Frontal cortex (tissue), 4 donors: ENCODE measurements at places on chromosomes 3 and 15.

DNA sequence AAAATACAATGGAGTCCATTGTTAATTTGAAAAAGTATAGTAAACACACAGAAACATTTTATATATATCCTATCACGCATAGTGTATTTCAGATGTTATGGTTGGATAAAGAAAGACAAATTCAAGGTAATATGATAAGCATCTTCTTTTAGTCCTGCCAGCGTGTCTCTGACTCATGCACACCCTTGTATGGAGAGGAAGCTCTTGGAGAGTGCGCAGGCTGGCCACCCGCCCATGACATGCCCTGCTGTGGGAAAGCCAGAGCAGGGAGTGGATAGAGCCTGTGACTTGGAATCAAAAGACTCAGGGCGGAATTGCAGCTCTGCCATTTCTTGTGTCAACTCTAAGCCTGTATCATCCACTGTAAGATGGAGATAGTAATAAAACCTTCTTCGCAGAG, 23.0 kb upstream of the COPG1 start:
- DNase-seq = no peak

DNA sequence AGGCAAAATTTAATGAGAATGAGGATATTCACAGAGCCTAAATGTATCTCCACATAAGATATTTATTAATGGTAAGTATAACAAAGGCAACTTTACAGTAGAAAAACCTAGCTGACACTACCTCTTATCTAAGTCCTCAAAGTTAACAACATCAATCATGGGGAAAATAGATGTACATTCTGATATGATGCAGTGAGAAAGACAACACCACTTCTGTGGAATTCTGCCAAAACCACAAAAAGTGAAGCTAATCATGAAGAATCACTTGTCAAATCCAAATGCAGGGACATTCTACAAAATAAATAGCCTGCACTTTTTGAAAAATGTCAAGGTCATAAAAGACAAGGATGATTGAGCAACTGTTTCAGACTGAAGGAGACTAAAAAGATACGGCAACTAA, 27.5 kb upstream of the EOMES start:
- no peak for DNase-seq

DNA sequence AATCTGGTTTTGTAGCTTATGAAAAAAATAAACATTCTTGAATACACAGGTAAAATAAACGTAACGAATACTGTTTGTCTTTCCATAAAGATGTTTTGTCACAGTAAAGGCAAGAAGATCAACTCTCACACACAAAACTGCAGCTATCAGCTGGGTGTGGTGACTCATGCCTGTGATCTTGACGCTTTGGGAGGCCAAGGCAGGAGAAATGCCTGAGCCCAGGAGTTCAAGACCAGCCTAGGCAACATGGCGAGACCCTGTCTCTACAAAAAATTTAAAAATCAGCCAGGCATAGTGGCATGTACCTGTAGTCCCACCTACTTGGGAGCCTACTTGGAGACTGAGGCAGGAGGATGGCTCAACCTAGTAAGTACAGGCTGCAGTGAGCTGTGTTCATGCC, 39.6 kb downstream of the CBLB start:
- no peak for DNase-seq

GRCh38 chr3:152071924-152072323, 196.8 kb upstream of the MBNL1 start:
- DNase-seq = no peak

- DNase-seq = no peak
These were observed 3.4 kb upstream of the CEP152 start for GRCh38 chr15:48814286-48814685.

- no peak for DNase-seq
These were observed 165.0 kb downstream of the ABHD5 start for GRCh38 chr3:43855674-43856299.

DNA sequence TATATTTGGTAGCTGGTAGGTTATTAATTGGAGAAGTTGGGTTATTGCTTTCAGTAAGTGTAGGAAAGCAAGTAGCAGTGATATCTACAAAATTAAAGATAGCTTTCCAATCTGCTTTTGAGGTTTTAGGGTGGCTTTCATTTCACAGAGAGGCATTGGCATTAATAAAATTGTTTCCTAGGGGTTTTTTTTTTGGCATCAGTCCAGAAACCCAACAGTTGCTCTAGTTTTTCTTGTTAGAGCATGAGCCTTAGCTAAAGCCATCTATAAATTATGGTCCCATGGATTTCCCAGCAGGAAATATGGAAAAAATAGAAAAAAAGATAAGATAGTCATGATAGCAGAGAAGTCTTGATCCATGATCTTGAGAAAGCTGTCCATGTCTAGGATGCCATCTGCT, 3.0 kb upstream of the B4GALT4 start:
- DNase-seq = no peak

GRCh38 chr15:35907511-35907910, 361.5 kb upstream of the DPH6 start:
- no peak for DNase-seq

- DNase-seq = peak; percentile 68
These were observed 156.4 kb upstream of the FRMD4B start for GRCh38 chr3:69542089-69542804.

DNA sequence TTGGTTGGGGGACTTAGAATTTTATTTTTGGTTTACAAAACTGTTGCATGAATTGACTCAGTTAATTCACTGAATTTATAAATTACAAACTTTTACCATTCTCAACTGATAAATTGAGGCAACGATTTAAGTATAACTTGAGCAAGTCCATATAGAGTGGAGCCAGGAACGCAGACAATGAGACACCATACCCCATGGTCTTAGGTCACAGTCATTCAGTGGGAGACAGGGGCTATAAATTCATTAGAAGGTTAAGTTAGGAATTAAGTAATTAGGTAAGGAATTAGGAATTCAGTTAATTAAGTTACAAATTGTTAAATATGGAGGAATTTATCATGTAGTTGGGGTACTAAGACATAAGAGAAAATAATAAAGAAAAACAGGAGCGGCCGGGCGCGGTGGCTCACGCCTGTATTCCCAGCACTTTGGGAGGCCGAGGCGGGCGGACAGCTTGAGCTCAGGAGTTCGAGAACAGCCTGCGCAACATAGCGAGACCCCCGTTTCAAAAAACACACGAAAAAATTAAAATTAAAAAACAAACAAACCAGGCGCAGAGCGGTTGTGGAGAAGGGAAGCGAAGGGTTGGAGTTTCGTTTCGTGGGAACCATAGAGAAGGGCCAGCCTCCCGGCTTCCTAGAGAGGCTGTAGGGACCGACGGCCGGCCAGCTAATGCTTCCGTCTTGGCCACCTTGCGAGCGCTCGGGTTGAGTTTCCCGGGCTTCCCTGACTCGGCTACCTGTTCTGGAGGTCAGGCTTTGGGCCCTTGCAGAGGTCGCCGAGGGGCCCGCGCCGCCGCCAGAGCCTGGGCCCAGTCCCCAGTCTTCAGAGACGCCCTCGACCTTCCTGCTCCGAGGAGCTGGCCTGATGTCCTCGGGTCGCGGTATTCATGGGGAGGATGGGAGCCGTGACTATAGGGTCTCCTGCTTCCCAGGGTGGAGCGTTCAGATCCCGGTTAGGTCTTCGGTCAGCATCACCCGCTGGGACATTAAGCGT, at the start of gene ZNF619:
Gene ZNF619 (plus strand): TSS at position 645 of the 993 bp plus-strand sequence. CDS start 858 bp downstream, outside the sequence.
- peak; percentile 76 for DNase-seq

- DNase-seq = no peak
These were observed 802 bp downstream of the RCN2 start for GRCh38 chr15:76932135-76932966.

GRCh38 chr15:62997441-62997840, 45.1 kb upstream of the TPM1 start:
- DNase-seq = no peak

DNA sequence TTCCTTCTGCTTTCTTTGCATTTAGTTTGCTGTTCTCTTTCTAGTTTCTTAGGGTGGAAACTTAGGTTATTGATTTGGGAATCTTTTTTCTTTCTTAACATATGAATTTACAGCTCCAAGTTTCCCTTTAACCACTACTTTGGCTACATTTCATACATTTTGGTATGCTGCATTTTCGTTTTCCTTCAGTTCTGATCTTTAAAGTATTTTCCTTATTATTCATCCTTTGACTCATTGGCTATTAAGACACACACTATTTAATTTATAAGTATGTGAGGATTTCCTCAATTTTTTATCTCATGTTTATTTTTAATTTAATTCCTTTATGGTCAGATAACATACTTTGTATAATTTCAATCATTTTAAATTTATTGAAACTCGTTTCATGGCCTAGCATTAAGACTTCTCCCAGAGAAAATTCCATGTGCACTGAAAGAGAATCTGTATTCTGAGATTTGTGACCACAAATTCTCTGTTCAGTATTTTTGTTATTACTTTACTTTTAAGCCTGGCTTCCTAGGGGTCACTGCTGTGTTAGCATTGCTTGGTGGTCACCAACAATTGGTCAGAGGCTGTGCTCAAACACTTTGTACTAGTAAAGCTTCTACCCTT, 87.7 kb downstream of the CFAP20DC start:
- no peak for DNase-seq

- DNase-seq = no peak
These were observed 41.2 kb downstream of the IMPG2 start for GRCh38 chr3:101279162-101279561.

GRCh38 chr3:4577721-4578120, 84.6 kb downstream of the ITPR1 start:
- DNase-seq = no peak

- no peak for DNase-seq
These were observed 150.8 kb upstream of the BHLHE40 start for GRCh38 chr3:4828279-4829030.

DNA sequence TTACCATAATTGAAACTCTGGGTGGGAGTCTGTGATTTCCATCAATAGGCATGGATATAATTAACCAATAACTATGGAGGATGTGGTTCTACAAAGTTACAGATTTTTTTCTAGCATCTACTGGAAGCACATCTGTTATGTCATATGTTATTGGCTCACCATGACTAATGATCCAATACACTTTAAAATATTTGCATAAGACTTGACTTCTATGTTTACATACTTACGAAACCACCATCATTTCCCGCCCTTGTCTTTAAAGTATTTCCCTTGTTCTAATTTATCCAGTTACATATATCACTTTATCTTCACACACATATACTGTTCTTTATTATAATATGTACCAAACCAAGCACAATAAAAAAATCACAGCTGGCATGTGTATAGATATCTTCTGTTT, 380.3 kb upstream of the CBLB start:
- DNase-seq = no peak

DNA sequence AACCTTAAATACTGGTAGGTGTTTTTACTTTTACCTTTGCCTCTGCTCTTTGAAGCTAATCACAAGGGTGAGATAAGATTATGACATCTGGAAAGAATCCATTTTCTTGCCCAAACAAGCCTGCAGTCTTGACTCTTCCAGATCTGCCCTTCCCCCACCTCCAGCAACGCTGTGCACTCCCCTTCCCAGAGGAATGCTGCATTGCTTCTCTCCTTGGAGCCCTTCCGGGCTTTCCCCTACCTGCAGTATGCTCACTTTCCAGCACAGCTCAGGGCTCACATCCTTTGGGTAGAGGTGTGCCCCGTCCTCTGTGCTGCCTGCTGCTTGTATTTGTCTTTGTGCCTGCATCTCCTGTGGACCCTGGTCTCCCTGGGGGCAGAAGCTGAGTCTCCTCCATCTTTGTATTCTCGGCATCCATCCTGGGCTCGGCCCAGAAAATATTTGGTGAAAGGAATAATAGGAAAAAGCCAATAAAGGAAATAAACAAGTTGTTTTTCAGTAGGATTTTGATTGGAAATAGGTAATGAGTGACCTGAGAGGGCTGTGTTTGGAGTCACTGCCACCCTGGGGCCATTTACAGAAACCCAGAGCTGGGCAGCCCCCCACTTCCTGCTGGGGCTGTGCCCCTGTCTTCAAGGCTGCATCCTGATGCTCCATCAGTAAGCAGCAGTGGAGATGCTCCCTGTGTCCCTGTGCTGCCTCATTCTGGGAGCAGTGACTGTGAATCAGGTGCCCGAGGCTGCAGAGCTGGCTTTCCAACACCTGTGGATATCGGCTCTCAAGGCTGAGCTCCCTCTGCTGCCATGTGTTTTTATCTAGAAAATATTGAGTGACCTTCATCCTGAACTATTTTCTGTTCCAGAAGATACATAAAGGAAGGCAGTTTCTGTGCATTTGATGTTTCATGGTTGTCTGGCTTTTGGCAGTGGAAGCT, 117.5 kb downstream of the EEFSEC start:
- no peak for DNase-seq

GRCh38 chr3:69999140-70000027, at the start of gene SAMMSON:
SAMMSON (plus strand) TSS chr3:69999733.
- DNase-seq = no peak

GRCh38 chr15:72195101-72195511, 2.5 kb downstream of the GRAMD2A start:
- no peak for DNase-seq

DNA sequence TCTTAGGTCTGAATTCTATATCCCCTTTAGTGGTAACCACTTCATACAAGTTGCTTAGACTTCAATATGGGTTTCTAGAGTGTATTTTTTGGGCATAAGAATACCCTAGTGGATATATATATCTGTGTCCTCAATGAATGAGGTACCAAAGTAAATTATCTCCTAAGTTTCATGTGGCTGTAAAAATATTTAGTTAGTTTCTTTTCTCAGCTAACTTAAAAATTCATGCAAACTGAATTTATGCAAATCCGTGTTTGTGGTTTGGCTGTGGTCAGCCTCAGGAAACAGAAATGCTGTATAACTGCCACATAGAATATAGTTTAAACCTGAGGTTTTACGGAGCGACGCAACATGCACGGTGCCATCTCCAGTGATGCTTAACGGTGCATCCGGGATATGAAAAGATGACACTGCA, 80.3 kb downstream of the PEX5L start:
- DNase-seq = no peak

DNA sequence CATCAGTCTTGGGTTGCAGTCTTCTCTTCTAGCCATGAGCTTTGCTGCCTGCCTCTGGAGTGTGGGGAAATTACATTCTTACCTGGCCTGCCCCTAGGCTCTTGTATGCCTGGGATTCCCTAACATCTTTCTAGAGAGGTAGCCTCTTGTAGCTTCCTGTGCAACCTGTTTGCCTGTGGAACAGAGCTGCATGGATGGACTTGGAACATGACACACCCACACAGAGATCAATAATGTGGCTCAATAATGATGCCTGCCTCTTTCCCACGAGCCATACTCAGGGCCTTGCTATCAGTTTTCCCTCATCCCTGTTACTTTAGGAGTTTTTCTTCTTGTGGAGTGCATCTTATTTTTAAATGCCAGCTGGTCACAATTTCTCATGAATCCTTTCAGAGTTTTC, 11.4 kb downstream of the CHCHD6 start:
- no peak for DNase-seq
